Activated CD4-positive, alpha-beta T cell treated with anti-CD3 and anti-CD28 coated beads, Interleukin-2, amount 50 U/mL, for 24 hours (primary cell): ENCODE measurements at places on chromosomes 1 and 21.

- no peak for DNase-seq
Observed at GRCh38 chr1:153831026-153831425, 55.8 kb downstream of the SLC27A3 start.

GRCh38 chr21:21159253-21159899, 161.2 kb downstream of the NCAM2 start:
- no peak for DNase-seq

DNA sequence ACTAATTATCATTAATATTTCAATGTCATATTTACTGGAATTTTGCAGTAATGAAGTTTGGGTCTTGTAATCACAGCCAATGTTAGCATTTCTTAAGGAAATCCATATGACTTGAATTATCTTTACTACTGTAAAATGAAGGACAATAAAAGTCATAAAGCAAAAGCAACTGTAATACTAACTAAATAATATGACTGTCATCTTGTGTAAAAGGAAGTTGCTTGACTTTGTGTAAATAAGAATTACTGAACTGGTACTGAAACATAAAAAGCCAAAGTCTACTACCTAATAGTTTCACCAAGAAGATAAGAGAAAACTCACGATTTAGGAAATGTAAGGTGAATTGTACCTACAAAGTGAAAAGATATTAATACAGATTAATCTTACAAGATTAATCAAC, 57.5 kb downstream of the ATP6V1G3 start:
- DNase-seq = no peak

GRCh38 chr1:22281521-22282363, 138.8 kb upstream of the WNT4 start:
- DNase-seq = no peak

DNA sequence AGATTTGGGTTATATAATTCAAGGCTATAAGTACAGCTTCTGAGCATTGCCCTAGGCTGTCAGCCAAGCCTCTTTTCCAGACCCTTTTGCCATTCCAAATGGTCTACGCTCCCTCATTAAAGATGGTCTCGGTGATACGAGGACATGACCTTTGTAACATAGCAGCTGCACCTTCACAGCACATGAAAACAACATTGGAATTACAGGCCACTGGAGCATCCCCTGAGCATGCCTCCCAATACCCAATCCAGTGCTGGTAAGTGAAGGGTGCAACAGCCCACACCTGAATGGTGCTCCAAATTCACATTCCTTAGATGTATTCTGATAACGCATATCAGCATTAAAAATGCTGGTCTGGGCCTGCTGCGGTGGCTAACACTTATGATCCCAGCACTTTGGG, 20.1 kb upstream of the PTPRF start:
- no peak for DNase-seq

DNA sequence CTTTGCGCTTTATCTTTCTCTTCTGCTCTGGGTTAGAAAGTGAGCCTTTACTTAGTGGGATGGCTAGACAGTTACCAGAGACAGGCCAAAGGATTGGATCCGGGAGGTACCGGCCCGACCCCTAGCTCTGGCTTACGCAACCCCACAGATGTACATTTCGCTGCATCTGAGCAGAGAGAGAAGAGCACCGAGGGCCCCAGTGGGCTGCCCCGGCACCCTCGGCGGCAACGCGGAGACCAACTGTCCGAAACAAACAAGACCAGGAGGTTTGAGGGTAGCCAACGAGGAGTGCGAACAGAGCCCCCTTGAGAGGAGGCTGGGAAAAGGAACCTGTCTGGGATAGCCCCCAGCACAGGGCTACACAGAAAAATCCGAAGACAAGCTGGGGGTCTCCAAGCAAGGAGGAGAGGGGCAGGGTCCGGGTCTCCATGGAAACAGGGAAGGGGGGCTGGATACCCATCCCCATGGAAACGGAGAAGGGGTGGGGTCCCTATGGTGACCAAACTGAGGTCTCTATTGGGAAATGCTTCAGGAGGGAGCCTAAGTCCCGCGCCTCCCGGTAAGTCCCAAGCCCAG, 373 bp downstream of the MTF1 start:
- no peak for DNase-seq

- peak; percentile 60 for DNase-seq
Observed at GRCh38 chr1:31957701-31958674, 19.8 kb upstream of the PTP4A2 start.

DNA sequence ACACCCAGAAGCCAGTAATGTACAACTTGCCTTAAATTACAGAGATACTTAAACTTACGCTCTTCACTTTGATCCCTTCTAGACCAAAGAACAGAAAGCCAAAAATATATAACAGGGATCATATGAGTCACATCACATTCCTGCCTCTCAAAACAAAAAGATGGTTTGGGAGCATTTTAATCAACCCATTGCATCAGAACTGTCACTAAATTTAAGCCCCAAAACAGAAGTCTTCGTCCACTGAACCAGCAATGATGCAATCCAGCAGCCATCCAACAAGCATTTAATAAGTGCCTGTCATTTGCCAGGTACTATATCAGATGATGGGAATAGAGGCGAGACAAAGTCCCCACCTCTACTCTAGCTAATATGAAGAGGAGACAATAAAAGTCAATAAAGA, 42.7 kb upstream of the GLIS1 start:
- DNase-seq = no peak

GRCh38 chr1:180155182-180155682, 563 bp downstream of the QSOX1 start:
- no peak for DNase-seq

DNA sequence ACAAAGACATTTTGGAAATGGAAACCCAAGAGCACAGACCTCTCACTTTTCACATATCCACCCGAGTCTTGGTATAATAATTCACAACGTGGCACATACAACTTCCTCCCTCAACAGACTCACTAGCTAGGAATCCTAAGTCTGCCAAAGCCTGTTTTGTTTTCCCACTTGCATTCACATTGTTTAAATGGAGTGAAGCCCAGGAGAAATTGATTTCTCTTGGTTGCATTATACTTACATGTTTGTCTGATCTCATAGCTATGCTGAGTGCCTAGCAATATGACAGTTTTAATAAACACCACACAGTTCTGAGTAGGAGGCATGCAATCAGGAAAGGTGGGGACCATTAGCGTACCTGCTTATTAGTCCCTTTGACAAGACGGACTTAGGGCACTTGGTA, 348.6 kb upstream of the ADGRL4 start:
- DNase-seq = no peak

GRCh38 chr1:206921772-206922265, at the start of gene FCMR:
FCMR (minus strand) TSS chr1:206921941; CDS start chr1:206921854, 87 bp downstream.
- DNase-seq = no peak

DNA sequence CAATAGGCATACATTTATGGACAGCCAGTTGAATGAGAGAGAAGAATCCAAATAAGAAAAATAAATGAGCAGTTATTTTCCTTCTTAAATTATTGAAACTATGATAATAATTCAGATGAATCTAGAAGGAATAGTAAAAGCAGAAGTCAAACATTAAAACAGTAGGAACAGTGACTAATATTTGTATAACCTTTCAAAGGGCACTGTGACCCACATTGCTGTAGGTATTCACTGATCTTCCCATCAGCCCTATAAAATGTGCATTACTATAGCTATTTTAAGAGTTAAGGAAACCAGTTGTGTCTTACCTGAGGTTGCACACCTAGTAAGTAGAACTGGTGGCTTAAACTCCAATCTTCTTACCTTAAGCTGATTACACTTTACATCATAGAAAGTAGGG, 102.8 kb upstream of the ARTN start:
- DNase-seq = no peak

DNA sequence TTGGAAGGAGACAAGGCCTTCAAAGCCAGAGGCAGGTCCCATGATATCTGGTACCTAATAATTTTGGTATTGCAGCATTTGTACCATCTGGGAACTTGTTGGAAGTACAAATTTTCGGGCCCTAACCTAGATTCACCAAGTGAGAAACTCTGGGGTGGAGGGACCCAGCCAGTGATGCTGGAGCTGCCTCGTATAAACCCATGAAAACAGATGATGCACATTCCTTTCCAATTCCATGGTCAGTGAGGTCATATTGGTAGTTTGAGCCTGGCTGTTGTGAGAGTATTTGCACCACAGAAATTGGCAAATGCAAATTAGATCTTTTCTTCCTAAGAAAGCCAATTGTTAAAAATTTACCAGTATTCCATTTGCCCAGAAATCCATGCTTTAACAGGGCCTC, 269.6 kb upstream of the PLXNA2 start:
- DNase-seq = no peak

DNA sequence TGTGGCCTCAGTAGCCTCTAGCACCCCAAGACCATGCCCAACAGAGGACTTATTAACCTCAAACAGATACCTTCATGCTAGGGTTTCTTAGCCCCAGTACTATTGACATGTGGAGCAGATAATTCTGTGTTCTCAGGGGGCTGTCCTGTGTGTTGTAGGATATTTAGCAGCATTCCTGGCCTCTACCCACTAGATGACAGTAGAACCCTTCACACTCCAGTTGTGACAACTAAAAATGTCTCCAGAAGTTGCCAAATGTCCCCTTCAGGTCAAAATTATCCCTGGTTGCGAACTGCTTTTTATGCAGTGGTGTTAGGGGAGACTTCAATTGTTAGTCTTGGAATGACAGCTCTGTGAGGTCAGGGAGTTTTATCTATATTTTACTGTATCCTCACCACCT, 8.1 kb downstream of the KAZN start:
- no peak for DNase-seq

- no peak for DNase-seq
Observed at GRCh38 chr1:52738893-52739292, 12.6 kb downstream of the ZYG11B start.

GRCh38 chr1:27031235-27032118, 18.8 kb upstream of the TENT5B start:
- DNase-seq = no peak

DNA sequence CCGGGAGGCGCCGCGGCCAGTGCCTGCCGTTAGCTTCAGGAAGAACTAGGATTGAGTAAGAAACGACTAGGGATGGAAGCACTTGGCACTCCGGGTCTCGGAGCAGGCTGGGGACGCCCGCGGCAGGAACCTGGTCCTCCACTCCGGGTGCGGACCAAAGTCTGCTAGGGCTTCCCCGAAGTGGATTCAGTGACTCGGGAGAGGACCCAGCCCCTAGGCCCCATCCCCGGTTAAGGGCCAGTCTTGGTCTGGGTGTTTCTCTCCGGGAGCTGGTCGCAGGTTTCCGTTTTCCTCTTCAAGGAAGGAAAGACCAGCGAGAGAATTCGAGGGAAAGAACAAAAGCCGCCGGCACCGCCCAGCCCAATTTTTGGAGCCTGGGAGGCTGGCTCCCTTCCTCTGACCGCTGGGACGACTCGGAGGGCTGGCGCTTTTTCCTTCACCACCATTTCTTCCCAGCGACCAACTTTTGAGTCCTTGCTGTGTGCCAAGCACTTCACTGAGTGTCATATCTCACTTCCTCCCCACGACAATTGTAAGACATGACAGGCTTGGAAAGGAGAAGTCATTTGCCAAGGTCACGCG, 16.8 kb upstream of the STMN1 start:
- no peak for DNase-seq

DNA sequence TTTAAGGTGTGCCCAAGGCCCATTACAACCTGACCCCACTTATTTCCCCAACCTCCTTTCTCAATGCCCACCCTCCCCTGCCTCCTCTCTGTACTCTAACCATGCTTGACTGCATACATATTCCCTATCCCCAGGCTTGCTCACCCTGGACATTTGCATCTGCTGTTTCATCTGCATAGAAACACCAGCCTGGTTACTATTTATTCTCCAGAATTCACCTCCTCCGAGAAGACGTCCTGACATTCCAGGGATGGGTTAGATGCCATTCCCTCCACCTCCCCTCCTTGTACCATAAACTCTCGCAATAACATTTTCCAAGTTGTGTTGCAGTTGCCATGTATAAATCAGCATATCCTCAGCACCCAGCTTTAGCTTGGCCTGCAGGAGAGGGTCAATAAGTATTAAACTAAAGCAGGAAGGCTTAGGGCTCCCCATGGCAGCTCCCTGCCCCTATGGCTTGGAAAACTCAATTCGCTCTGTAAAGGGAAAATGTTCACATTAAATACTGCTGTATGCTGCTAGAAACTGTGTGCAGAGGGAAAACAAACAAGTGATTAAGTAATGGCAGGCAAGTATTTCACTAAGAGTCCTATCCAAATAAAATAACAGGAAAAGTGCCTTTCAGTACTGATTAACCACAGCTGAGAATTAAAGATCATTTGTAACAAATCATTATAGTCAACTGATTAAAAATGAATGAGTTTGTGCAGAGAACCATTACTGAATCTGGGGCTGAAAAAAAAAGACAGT, 202.3 kb downstream of the TNR start:
- DNase-seq = no peak

DNA sequence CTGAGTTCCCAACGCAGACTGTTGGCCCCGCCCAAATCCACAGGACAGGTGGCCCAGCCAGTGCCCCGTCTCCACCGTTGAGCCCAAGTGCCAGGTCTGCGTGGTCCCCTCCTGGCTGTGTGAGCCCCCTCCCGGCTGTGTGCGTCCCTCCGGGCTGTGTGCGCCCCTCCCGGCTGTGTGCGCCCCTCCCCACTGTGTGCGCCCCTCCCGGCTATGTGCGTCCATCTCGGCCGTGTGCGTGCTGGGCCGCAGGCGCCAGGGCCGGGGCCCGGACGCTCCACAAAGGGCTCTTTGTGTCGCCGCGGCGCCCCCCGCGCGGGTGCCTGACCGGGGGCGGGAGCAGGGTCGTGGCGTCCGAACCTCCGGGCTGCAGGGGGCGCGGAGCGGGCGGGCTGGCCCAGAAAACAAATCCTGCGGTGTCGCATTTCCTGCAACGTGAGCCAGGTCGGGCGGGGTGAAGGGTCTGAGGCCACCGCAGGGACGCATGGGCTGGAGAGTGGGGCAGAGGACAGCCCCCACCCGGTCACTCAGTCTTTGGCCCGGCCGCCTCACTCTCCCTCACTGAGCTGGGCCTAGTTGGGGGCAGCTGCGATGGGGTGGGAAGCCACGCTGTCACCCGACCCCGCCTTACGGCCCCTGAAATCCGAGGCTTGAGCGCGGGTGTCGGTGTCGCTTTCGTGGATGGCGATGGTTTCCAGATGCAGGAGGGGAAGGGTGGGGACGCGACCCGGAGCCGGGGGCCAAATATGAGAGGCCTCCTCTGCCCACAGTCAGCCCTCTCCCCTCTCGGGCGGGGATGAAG, 18.8 kb downstream of the TNFRSF25 start:
- DNase-seq = no peak

DNA sequence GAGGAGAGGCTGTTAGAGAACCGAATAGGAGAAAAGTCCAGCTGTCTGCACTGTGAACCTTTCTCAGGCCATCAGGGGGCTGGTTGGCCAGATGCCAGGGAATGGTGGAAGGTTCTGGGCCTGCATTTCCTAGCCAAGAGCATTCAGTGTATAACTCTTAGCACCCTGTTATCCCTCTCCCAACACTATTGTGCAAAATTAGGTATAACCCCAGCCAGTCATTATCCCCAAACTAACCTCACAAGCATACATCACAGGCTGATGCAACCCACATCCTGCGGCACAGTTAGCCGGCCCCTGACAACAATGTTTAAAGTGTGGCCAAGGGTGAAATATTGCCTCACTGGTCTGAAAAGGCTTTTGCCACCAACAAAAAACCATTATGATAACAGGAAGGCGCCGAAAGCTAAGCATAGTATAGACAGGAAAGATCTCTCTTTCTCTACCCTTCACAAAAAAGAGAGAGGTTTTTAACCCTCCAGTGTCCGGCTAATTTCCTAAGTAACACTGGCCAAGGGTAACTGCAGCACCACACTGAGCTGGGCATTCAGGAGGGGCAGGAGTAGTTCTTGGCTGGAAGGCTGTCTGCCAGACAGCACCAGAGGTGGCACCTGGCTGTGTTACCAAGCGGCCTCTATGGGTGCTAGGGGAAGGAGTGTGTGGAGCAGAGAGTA, 77.3 kb upstream of the BCAR3 start:
- DNase-seq = no peak
